HT1080 (cell line): ENCODE measurements at places on chromosomes 12 and 14. TPM values are rescaled to one million over a fixed set of nuclear protein-coding genes. Genes with fewer than 3 reads are reported as not detected.

Gene SLCO1B1
- 0.07 TPM in 1 of 2 replicates, not detected in the other for total RNA-seq

Gene MOAP1
- total RNA-seq = 22.9 and 23.0 TPM in 2 replicates

Gene TRPV4
- 0.50 and 0.72 TPM in 2 replicates for total RNA-seq

Gene ALKBH2
- 42.7 and 49.1 TPM in 2 replicates for total RNA-seq

Gene ADCY4
- not detected in 2 replicates for total RNA-seq

Gene SLCO1C1
- not detected in 2 replicates for total RNA-seq

Gene CCDC196
- not detected in 2 replicates for total RNA-seq

Gene GPR65
- total RNA-seq = not detected in 2 replicates

Gene LMNTD1
- total RNA-seq = not detected in 2 replicates

Gene VSX2
- not detected in 2 replicates for total RNA-seq

DNA sequence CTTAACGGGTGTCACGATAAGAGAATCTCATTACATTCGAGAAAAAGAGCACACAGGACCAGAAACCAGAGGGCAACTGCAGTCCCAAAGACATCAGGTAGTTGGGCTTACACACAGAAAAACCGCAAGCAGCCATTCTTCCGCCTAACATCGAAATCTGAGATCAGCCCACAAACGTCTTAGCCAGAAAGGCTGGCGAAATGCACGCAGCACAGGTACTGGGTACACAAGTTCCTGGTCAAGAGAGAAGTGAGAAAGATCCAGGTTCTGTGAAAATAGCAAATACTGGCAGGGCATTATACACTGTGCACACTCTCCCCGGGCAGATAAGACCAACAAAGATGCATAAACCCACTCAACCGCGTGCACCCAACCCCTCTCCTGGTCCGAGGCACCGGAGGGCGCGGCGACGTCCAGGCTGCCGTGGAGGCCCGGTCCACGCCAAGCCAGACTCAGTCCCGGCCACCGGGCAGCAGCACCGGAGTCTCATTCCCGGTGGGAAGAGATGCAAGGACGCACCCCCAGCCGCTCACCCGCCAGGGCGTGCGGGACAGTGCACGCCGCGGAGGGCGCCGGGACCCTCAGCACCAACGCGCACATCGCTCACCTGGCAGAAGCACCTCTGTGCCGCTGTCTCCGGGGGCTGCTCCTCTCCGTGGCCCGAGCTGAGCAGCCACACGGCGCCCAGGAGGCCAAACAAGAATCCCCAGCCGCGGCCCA, 437 bp downstream of the ERO1A start:
- peak; percentile 51 for DNase-seq

DNA sequence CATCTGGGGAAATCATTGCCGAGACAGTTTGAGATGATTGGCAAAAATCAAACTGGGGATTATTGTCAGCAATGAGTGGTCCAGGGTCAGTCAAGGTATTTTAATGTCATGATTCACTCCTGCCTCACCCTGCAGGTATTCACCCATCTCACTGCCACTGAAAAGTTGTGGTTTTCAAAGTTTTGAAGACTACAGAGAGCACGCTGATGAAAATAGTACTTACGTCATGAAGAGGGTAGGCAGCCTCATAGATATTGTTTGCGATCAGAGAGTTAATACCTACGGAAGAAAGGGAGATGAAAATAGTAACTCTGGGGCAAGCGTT, 138.0 kb downstream of the ANO2 start:
- DNase-seq = peak; percentile 90

- no peak for DNase-seq
Observed at GRCh38 chr12:47717046-47717442, 8.2 kb downstream of the ENDOU start.

GRCh38 chr12:77510985-77511384, 319.7 kb upstream of the NAV3 start:
- no peak for DNase-seq

DNA sequence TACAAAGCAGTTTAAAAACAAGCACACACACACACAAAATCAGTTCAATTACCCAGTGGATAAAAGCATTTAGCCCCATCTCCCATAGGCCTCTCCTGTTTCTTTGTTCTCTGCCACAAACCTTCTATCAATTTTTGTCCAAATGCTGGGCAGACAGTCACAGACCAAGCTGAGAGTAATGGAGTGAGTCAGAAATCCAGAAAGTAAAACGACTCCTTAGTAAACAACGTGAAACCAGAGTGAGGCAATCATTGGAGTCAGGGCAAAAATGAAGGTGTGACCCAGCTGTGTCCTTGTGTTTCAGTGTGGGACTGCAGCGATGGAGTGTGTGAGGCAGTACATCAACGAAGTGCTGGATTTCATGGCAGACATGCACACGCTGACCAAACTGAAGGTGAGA, 102.0 kb downstream of the PRIMA1 start:
- DNase-seq = peak; percentile 4

- no peak for DNase-seq
Observed at GRCh38 chr12:106197906-106198623, 49.8 kb downstream of the CKAP4 start.

DNA sequence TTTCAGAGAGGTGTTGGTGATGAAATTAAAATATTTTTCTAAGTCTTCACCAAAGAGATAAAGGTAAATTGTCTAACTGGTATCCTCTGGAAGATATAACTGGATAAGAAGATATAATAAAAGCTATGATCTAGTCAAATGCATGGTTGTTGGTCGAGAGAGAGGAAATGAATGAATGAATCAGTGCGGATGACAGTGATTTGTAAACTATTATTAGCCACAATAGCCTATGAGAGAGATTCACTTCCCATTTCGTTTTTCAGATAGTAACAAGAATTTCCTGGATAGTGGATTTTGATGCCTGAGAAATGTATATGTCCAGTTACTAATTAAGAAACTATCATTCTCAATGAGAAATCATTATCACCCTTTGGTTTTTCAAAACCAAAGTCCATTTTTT, 63.1 kb downstream of the HEATR5A start:
- DNase-seq = peak; percentile 31

DNA sequence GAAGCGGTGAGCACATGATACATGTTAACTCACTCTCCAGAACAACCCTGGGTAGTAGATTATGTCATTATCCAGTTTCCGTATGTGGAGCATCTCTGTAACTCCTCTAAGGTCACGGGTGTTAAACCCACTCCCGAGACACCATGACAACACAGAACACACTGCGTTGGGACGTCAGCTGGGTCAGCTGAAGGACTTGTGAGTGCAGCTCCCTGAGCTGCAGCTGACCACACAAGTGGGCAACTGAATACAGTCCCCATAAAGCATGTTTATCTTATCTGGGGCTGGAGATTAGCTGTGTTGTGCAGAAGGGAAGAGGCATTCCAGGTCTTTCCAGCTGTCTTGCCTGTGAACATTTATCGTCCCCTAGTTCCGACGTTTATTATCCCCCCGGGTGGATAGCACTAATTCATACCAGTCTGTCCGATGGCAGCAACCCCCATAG, 211.5 kb downstream of the CHST11 start:
- no peak for DNase-seq

DNA sequence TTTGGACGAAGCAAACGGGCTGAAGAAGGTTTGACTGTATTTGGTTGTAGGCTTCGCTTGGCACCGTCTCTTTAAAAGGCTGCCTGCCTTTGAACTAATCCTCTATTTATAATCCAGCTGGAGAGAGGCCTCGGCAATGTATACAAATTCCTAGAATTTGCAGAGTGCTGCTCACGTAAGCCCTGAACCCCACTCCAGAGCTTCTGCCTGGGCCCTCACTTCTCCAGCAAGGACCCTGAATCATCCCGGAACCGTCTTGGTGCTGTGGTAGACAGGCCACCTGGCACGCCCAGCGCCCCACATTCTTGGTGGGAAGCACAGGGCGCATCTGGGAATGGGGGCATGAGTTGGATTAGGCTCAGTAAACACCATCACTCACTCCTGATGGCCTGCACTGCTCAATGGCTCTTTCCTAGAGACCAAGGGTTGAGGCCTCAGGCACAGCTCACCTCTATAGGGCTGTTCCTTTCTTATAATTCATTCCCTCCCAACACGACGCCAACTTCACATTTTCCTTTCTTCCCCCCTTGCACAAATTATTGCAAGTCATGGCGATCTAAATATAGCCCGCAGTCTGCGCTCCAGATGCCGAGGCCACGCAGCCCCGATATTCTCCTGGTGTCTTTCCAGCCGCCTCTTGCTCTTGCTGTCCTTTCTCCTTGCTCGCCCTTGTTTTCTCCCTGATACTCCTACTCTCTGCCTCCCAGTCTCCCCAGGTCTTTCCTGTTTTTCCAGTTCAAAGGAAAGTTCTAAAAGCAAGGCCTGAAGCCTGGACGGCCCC, 141.0 kb downstream of the ZFP36L1 start:
- no peak for DNase-seq

- DNase-seq = no peak
Observed at GRCh38 chr12:49795654-49796105, 32.5 kb downstream of the NCKAP5L start.

- DNase-seq = peak; percentile 57
Observed at GRCh38 chr14:105093431-105094192, 28.4 kb upstream of the GPR132 start.

GRCh38 chr12:124466216-124467128, 100.9 kb downstream of the NCOR2 start:
- peak; percentile 98 for DNase-seq

DNA sequence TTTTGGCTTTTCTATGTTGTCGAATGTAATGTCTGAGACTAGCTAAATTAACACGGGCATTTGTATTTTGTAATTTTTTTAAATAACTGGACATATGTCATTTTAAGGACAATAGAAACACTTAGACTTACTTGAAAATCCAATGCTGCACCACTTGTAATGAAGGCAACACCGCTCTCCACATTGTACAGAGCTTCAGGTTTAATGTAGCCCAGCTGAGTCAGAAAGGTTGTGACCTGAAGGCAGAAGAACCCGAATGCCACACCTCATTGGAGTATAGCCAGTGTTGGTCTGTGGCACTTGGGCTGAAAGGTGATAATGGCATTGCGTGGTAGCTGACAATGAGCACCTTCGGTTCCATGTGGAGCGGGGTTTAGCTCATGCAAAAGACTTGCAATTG, 79.3 kb downstream of the KICS2 start:
- no peak for DNase-seq

- DNase-seq = no peak
Observed at GRCh38 chr14:104394409-104394851, 185.1 kb upstream of the C14orf180 start.

- DNase-seq = no peak
Observed at GRCh38 chr14:75803765-75804164, 142.7 kb downstream of the TTLL5 start.

DNA sequence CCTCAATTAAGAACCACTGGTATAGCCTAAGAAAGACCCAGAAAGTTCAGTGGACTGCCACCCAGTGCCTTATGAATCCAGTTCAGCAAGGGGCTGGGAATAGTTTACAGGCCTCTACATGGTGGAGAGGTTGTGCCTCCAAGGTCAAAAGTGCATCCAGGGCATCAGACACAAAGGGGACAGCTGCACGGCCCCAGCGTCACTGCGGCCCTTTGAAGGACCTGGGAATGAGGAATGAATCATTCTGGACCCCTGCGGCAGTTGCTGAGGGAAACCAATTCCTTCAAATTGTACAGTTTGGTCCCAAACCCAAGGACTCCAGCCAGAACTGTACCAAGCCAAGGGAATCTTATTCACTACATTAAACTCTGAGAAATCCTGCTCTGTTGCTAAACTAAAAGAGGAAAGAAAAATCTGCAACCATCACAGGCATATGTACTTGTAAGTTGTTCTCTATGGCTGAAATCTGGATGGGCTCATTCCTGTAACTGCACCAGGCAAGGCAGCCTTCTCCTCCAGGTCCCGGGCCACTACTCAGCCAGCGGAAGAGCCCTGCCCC, 10.9 kb upstream of the NGB start:
- no peak for DNase-seq

GRCh38 chr12:68131867-68132414, 27.6 kb downstream of the IFNG start:
- DNase-seq = no peak

GRCh38 chr14:95507701-95508103, 8.7 kb downstream of the SYNE3 start:
- peak; percentile 99 for DNase-seq

- no peak for DNase-seq
Observed at GRCh38 chr12:96084624-96085023, 49.2 kb upstream of the LTA4H start.

DNA sequence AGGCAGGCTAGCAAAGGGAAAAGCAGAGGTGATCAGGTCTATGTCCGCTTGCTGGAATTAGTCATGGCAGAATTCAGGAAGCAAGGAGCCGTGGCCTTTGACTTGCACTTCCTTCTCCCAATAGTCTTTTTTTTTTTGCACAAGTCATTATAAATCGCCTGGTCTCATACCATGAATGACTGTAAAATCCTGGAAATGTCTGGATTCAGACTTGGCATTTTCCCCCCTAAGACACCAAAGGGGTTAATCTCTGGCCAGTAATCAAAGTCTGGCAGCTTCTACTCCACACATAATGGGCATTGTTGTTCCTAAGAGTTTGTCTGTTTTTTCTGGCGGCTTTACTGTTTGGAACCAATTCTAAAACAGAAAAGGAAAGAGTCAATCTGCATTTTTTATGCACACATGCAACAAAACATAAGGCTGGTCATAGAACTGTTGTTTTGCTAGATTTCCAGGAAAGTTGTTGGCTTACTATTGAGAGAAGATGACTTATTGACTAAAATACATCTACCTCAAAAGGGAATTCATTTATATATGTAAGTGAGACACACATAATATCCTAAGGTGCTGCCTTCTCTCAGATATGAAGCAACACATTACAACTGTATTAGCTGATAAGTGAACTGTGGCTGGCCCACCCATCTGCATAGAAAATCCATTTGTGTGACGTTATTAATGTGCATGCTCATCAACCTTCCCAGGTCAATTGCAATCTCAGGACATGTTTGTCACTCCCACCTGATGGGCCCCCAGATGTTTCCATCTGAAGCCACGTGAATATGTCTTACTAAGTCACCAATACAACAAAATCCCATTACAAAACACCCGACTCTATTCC, 157.3 kb downstream of the BTG1 start:
- DNase-seq = peak; percentile 44

DNA sequence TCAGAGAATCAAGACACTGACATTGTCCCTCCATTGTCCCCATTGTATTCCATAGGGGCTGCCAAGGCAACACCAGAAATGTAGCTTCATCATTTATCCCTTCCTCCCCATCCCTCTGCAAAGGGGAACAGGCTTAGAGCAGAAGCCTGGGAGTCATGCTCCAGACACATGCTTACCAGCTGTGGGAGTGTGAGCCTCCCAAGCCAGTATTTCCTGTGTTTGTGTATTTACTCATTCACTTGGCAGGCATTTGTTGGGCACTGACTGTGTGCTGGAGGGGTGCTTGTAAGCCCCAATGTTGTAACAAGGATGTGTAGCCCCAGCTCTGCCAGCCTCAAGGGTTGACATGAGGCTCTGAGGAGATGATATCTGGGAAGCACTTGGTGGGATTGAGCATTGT, 46.0 kb upstream of the TCL1A start:
- peak; percentile 49 for DNase-seq

GRCh38 chr14:60211153-60211552, 37.9 kb upstream of the PPM1A start:
- DNase-seq = no peak

DNA sequence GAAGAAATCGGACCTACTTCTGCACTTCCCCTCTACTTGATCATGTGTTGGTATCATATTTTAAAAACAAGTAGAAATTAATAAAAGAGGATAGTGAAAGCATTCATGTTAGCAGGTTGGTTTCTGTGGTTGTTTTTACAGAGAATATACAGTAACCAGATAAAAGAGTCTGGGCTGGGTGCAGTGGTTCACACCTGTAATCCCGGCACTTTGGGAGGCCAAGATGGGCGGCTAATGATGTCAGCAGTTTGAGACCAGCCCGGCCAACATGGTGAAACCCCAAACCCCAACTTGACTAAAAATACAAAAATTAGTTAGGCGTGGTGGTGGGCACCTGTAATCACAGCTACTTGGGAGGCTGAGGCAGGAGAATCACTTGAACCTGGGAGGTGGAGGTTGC, 55.9 kb downstream of the LRP6 start:
- no peak for DNase-seq
